DMS 273 treated with DMSO at 0.1 percent for 48 hours (cell line): ENCODE measurements at places on chromosomes 5 and 9.

- DNase-seq = no peak
Measured at GRCh38 chr5:151213803-151214613, 9.9 kb downstream of the CCDC69 start.

- no peak for DNase-seq
Measured at GRCh38 chr5:42875785-42876374, 64.2 kb upstream of the SELENOP start.

- no peak for DNase-seq
Measured at GRCh38 chr9:109830545-109830944, 50.5 kb downstream of the PALM2AKAP2 start.

- DNase-seq = no peak
Measured at GRCh38 chr5:91090995-91091394, 292.1 kb downstream of the ARRDC3 start.

DNA sequence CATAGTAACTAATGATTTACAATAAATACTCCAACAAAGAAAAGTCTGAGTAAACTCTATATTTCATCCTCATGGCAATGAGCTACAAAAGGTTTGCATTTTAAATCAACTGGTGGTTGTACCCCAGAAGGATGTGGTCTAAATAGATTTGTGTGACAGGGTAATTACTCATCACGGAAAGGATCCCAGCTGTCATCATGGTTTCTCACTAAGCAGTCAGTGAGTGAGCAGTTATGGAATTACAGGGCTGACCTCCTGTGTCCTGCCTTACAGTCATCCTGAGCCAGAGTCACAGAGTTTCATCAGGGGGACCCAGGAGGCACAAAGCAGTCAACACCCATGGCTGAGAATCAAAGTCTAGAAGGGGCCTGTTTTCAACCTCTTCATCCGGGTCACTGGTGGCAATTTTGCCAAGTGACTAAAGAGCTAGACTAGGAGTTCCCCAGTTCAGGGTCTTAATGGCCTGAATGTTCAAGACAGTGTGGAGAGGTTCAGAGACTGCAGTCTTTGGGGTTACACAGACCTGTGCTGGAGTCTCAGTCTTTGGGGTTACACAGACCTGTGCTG, 210.7 kb upstream of the SLC24A2 start:
- DNase-seq = peak; percentile 15

GRCh38 chr9:93301911-93302541, 118.1 kb downstream of the WNK2 start:
- DNase-seq = no peak

- no peak for DNase-seq
Measured at GRCh38 chr9:36401164-36401740, 1.2 kb upstream of the RNF38 start.

GRCh38 chr9:122099271-122099869, 6.3 kb upstream of the TTLL11 start:
- DNase-seq = no peak

GRCh38 chr9:124199474-124199873, 58.3 kb upstream of the NEK6 start:
- no peak for DNase-seq

DNA sequence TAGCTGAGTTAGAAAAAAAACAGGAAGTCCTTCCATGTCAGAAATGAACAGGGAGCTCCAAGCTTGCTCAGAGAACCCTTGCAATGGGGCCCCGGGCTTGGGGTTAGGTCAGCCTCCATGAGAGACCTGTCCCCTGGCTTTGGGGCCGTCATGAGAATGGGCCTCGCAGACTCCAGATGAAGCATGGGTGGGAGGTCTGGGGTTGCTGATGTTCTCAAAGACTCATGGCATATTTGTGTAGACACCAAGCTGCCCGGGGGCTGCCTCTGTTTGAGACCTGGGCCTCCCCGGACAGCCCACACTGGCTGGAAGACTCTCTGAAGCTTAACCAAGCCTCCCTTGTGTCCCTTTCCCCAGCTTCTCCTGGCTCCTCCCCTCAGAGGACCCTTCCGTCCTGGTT, 186.3 kb downstream of the IRX2 start:
- DNase-seq = no peak

GRCh38 chr9:5949103-5949699, 58.5 kb downstream of the MLANA start:
- no peak for DNase-seq
